ENCODE measurements at places on chromosomes 1 and 21. TPM values are rescaled to one million over a fixed set of nuclear protein-coding genes. Genes with fewer than 3 reads are reported as not detected.
A peak's percentile ranks its signal among the peaks of the same experiment; 100 is the strongest.

GRCh38 chr1:103461161-103462105 is 64.1 kb upstream of the RNPC3 start:
- DNase-seq: no peak

- no peak for DNase-seq
Measured at GRCh38 chr1:101918277-101918676, 78.4 kb downstream of the OLFM3 start.

GRCh38 chr1:110643879-110644472 is 30.8 kb downstream of the KCNA3 start:
- DNase-seq: no peak

DNA sequence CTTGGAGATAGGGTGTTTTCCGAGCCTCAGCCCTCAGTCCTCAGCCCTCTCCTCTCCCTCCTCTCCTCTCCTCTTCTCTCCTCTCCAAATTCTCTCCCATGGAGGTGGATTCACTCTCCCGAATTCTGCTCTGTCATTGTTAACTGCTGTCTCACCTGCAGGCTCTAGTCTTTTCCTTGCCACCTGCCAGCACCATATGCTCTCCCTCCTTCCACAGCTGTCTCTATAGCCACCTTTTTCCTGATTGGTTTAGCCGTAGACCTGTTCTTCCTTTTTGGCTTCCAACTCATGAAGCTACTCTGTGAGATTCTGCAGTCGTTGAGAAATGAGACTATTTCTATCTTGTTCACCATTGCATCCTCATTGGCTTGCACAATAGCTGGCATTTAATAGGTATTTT is 19.7 kb downstream of the COG2 start:
- DNase-seq: no peak

DNA sequence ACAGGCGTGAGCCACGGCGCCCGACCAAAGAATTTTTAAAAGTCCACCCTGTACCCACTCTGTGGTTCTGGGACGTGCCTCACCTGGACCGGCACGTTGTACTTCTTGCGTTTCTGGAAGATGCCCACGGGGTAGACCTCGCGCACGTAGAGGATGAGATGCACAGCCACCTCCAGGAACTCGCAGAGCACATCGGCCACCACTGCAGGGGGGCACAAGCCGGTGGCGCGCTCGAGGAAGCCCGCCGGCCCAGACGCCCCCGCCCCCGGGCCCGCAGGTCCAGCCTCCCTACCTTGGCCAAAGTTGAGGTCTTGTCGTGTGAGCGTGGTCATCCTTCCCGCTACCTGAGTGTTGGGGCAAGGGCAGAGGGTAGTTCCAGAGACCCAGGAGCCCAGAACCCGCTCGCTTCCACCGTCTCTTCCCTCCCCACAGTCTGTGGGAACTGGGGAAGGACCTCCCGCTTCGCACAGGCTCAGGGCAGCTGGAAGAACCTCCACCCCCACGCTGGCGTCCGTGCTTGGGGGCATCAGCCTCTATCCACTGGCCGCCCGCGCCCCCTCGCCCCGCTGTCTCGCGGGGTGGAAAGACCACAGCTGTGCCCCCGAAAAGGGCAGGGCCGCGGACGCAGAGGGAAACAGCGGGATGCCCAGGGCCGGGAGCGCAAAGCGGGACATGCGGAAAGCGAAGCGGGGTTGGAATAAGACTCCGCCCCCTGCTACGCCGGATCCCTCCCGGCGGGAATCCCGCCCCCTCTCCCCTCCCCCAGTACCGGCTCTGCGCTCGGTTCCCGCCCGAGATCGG is 478 bp downstream of the MAD2L2 start:
- no peak for DNase-seq

DNA sequence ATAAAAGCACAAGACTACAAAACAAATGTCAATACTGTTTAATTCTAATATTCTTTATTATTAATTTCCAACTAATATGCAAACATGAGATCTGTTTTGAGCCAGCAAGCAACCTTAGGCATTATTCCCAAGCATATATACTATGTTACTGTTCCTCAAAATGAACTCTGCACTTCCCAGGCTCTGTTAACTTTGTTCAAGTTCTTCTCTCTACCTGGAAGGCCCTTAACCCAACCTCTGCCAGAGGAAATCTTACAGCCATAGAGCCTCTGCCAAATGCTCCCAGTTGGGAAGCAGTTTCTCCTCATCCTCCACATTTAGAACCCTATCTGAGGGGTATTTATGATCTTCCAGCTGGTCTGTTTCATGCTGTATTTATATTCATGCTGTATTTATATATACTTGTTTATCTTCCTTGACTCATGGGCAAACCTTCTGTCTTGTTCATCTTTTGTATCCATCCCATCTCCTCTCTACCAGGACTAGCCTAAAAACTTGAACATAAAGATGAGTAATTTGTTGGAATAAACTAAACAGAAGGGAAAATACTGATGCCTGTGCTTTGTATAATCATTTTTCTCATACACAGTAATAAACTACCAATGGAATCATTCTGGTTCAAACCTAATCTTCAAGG is 5.3 kb downstream of the IVNS1ABP start:
- DNase-seq: no peak

DNA sequence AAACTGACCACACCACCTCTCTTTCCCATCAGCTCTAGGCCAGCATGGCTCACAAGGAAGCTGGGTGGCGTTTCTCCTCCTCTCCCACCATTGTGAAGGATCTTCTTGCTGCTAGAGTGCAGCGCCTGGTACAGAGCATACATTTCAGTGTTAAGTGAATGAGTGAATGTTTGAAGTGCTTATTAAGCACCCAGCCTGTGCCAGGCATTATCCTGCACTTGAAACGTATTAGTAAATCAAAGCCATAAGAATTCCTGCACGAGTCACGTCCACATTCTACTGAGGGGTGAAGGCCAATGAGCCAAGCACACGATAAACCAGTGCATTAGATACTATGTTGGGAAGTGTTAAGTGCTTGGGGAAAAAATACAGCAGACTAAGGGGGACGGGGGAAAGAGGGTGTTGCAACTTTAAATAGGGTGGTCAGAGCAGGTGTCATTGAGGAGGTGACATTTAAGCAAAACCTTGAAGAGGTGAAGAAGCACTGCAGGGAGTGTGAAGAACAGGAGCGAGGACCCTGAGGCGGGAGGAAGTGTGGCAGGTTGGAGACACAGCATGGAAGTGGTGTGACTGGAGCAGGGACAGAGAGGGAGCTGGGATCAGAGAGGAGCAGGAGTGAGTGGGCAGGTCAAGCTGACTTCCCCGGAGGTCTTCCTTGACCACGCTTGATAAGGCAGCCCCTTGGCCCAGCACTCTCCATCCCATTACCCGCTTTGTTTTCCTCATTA is 48.5 kb upstream of the LRRN2 start:
- no peak for DNase-seq

DNA sequence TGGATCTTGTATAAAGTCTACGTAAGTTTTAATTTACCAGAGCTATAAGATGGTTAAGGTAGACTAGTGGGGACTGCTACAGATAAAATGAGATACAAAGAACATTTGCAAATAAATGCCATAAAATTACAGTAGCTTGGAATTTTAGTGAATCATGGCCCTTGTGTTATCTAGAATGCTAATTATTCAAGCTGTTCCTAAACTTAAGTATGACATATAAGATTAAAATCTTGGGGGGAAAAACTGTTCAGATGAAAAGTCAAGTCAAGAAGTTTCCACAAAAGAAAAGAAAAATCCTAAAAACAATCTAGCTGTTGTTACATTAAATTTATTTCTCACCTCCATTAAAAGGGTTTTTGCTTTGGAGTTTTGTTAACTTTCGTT is 51.7 kb downstream of the SIM2 start:
- no peak for DNase-seq

GRCh38 chr1:16352842-16353535 is 709 bp upstream of the FBXO42 start:
- no peak for DNase-seq

KIF14 gene
- 3.3 TPM for polyA plus RNA-seq

EVA1B gene
- polyA plus RNA-seq: 17.7 TPM

DNA sequence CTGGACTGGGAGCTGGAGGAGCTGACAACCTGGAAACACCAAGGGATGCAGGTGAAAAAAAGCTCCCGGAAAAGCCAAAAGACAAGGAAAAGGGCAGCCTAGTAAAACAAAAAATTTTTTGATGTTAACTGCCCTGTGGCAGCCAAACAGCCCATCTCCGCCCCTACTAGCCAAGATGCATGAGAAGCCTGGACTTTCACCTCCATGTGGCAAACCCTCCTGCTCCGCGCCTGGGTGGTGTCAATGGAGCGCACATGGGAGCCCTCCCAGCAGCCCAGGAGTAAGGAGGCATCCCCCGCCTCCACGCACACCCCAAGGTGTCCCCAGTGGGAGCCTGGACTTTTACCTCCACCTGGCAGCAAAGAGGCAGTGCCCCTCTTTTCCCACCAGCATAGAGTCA is 30.5 kb downstream of the LEMD1 start:
- DNase-seq: no peak

- no peak for DNase-seq
Measured at GRCh38 chr1:167206166-167206835, 14.4 kb upstream of the POU2F1 start.

GRCh38 chr1:2983706-2984398 is 37.4 kb upstream of the ACTRT2 start:
- DNase-seq: no peak

DNA sequence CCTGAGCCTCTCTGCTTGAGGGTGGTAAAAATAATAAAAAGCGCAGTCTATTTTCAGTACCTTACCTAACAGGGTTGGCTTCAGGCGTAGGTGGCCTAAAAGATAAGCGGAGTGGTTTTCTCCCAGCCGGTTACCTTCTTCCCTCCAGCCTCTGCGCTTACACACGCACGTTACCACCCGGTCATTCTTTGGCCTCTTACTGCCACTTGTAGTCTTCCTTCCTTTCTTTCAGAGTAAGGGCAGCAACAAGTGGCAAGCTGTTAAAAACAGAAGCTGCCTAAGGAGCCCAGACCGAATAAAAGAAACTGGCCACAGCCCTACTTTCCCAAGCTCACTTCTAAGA is 35.4 kb downstream of the CLCA1 start:
- no peak for DNase-seq

GRCh38 chr1:206067486-206068227 is 14.7 kb downstream of the RHEX start:
- DNase-seq: no peak

- DNase-seq: no peak
Measured at GRCh38 chr1:21742578-21742977, 40.4 kb downstream of the USP48 start.

GRCh38 chr1:56938646-56939045 is 27.2 kb downstream of the C8B start:
- DNase-seq: no peak

ATPAF1 gene
- polyA plus RNA-seq: 53.1 TPM

- DNase-seq: peak; percentile 84
Measured at GRCh38 chr1:156146020-156146768, 7.2 kb upstream of the SEMA4A start.

GRCh38 chr1:202565890-202566602 is 144.2 kb downstream of the SYT2 start:
- DNase-seq: no peak

DNA sequence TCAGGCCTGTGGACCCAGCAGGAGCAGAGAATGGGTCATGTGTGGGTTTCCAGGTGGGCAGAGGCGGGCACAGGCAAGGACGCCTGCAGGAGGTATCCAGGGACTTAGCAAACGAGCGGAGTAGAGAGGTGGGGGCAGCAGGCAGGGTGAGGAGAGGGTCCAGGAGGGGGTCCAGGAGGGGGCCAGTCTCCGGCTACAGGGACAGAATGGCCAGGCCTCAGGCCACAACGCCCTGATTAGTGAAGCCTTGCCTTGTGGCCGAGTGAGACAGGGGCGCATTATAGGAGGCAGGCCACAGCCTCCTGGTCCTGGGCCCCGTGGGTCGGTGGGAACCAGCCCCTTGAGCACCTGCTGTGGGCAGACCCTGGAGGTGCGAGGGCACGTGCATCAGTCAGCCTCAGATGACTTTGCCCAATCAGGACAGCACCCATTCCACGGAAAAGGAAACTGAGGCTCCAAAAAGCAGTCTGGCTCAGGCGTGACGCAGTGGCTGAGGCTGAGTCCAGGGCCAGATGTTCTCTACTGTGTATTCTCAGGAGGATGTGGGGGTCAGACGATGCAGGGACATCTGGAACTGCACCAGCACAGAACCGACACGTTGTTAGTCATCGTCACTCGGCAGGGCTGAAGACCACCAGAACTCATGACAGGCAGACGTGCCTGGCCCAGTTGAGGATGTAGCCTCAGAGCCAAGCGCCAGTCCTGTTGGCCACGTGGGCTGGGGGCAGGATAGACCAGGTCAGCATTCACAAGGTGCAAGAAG is 113.7 kb downstream of the CRYAA start:
- no peak for DNase-seq

DNA sequence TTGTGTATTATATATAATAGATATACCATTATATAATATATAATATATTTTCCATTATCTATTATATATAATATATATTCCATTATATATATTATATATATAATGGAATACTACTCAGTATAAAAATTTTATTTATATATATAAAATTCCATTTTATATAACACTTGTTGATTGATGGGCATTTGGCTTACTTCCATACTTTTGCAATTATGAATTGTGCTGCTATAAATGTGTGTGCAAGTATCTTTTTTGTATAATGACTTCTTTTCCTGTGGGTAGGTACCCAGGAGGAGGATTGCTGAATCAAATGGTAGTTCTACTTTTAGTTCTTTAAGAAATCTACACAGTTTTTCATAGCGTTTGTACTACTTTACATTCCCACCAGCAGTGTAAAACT is 1211.1 kb downstream of the NCAM2 start:
- no peak for DNase-seq

RCAN1 gene
- 30.5 TPM for polyA plus RNA-seq

CYP4A22 gene
- polyA plus RNA-seq: not detected

TFF1 gene
- not detected for polyA plus RNA-seq
